ENCODE measurements at places on chromosomes 12 and 14.

DNA sequence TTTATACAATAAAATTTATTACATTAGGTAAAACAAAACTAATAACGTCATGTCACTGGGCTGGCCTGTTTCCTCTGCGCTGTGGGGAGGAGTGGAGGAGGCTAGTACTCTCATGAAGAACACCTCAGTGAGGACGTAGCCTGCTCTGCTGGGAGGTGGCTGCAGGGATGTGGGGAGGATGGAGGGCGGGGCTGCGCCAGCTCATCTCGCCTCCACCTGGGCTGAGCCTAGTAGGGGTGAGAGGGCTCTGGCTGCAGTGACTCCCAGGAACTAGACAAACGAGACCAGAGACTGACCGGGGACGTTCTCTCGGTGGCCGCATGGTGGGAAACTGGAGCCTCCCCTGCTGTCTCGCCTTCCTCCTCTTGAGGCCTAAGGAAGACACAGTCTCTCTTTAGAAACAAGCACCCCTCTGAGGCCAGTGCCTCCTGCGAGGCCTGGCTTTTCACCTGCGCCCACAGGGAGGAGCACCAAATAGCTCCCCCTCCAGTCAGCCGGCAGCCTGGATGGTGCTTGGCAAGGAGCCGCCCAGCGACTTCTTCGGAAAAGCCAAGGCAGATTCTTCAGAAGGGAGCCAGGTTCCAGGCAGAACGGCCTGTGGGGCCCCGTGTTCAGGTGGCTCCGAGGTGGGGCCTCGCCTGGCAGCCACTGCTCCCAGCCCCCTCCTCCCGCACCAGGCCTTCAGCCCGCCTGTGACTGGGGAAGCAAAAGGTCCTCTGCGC lies 62.4 kb downstream of the PLEKHG3 start:
- DNase-seq = no peak

DNA sequence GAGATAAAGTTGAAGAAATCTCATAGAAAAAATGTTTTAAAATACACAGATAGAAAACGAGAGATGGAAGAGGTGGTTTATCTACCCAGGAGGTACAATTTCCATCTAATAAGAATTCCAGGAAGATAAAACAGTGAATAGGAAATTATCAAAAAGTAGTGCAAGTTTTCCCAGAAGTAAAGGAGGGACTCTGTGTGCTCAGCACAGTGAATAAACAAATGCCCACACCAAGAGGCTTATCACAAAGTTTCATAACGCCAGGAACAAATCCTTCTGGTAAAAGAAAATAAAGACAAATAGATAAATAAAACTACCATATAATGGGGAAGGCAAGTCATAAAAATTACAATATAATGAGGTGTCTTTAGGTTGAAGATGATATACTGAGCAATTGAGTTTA lies 179.0 kb downstream of the SLC41A2 start:
- no peak for DNase-seq

GRCh38 chr12:66482351-66483203 lies 180.3 kb downstream of the HELB start:
- DNase-seq = no peak

- DNase-seq = no peak
Observed at GRCh38 chr12:132520421-132521199, 30.7 kb downstream of the FBRSL1 start.

- DNase-seq = no peak
Observed at GRCh38 chr12:20931894-20932293, 121.4 kb downstream of the SLCO1B3 start.

- peak; percentile 65 for DNase-seq
Observed at GRCh38 chr14:50397390-50398188, 908 bp upstream of the CDKL1 start.

GRCh38 chr12:116164250-116165035 lies 113.0 kb downstream of the MED13L start:
- no peak for DNase-seq

DNA sequence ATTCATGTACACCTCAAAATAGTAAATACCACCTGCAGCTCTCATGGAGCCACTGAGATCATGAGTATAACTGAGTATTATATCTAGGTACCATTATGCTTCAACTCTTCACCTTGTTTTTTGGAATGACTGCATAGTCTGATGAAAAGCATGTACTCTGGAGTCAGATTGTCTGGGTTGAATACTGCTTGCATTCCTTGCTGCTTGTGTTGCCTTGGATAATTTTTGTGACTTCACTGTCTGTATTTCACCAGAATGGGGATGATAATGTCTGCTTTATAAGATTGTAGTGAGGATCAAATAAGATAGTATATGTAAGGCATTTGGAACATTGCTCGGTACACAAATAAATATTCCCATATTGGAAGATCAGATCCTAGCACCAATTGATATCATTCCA lies 54.2 kb downstream of the SUSD6 start:
- DNase-seq = no peak

- DNase-seq = no peak
Observed at GRCh38 chr12:75773377-75773776, 258.2 kb downstream of the PHLDA1 start.

GRCh38 chr12:47767216-47767724 lies 5.8 kb upstream of the SLC48A1 start:
- DNase-seq = peak; percentile 60

DNA sequence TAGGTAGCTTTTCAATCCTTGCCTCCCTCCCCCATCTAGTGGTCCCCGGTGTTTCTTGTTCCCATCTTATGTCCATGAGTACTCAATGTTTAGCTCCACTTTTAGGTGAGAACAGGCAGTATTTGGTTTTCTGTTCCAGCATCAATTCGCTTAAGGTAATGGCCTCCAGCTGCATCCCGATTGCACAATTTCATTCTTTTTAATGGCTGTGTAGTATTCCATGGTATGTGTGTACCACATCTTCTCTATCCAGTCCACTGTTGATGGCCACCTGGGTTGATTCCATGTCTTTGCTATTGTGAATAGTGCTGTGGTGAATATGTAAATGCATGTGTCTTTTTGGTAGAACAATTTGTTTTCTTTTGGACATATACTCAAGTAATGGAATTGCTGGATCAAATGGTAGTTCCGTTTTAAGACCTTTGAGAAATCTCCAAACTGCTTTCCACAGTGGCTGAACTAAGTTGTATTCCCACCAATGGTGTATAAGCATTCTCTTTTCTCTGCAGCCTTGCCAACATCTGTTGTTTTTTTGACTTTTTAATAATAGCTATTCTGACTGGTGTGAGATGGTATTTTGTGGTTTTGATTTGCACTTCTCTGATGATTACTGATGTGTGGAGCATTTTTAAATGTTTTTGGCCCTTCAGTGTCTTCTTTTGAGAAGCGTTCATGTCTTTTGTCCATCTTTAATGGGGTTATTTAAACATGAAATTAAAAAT lies 34.2 kb upstream of the ASPG start:
- no peak for DNase-seq

GRCh38 chr12:13435235-13435933 lies 238.9 kb downstream of the EMP1 start:
- DNase-seq = peak; percentile 32

DNA sequence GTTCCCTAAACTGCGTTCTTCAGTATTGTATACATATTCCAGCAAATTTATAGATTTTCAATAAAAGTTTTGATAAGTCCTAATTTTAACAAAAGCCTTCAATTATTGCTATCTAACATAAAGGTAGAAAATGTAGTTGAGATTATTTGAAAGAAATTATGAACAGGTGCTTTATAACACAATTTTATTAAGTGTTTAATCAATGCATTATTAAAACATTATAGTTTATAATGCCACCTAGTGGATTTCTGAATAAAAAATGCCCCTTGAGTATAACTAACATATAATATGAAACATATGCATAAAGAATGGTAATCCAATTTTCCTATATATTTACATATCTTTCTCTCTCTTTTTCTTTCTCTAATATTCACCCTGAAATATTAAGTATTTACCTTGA lies 515.3 kb downstream of the SLC6A15 start:
- DNase-seq = peak; percentile 5

GRCh38 chr12:54419088-54419887 lies at the start of gene ITGA5:
Gene ITGA5 (minus strand): TSS chr12:54419266. CDS start chr12:54419198, 68 bp downstream.
- DNase-seq = peak; percentile 86

DNA sequence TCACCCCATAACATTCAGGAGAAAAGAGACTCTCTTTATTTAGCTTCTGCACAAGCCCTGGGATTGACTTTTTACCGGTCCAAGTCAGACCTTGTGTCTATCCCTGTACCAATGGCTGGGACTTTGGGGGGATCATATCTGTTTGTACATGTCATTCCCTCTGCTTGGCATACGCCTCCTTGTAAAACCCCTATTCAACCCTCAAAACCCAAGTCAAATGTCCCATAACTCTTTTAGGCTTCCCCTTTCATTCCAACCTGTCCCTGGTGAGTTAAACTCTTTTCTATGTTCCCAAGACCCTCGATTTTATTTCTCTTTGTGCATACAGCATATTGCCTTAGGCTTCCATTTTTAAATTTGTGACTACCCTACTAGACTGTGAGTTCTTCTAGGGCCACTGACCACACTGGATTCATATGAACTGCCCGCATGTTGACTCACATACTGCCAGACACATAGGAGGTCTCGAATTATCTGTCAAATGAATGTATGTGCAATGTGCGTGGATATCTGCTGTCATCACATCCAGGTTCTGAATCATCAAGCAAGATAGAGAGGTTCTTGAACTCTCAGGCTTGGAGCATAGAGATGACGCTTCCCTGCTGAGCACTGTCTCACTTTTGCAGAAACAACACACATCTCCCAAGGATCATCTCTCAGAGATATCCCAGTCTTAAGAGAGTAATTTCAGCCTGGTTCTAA lies 548.6 kb upstream of the TBX3 start:
- DNase-seq = peak; percentile 67

- DNase-seq = peak; percentile 88
Observed at GRCh38 chr12:68223067-68223747, 2.4 kb downstream of the IL26 start.

GRCh38 chr14:58299401-58300330 lies 1.3 kb downstream of the ARID4A start:
- DNase-seq = peak; percentile 39

DNA sequence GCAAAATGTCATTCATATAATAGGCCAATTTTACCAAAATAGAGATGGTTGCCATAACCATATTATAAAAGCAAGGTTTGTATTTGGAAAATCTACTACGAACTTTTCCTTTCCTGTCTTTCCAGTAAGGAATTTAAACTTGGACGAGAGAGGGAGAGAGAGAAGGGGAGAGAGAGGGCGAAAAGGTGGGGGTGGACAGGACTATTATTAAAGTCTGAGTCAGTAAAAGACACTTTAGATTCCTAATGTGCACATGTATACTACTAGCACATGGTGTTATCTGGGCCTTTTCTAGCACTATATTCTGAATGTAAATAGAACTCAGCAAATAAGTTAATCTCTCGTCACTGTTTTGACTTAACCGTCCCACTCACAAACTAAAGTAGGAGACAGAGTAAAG lies 30.4 kb upstream of the FBLN5 start:
- no peak for DNase-seq

All from ELR (cell line).